Effector memory CD8-positive, alpha-beta T cell (primary cell): ENCODE measurements at places on chromosomes 1 and 21.

- DNase-seq = no peak
These were observed 2.3 kb downstream of the FGR start for GRCh38 chr1:27632387-27633297.

GRCh38 chr1:67743072-67743725, 58.2 kb downstream of the GADD45A start:
- DNase-seq = no peak

DNA sequence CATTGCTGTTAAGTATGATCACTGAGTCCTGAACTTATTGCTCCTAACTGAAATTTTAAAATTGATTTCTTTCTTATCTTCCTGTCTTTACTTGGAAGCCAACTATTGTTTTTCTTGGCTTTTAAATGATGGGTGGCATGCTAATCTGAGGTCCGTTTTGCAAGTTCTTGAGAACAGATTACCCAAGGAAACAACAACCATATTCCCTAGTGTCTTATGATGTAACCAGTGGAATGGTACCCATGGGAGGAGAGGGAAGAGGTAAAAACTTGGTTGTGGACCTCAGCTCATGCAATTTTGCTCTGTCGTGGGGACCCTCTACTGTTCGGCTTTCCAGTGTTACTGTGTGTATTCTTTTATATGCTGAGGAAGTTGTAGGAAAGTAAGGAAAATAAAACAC, 454.8 kb upstream of the ADAMTS5 start:
- no peak for DNase-seq

GRCh38 chr1:54310439-54311328, 95.5 kb downstream of the SSBP3 start:
- no peak for DNase-seq

DNA sequence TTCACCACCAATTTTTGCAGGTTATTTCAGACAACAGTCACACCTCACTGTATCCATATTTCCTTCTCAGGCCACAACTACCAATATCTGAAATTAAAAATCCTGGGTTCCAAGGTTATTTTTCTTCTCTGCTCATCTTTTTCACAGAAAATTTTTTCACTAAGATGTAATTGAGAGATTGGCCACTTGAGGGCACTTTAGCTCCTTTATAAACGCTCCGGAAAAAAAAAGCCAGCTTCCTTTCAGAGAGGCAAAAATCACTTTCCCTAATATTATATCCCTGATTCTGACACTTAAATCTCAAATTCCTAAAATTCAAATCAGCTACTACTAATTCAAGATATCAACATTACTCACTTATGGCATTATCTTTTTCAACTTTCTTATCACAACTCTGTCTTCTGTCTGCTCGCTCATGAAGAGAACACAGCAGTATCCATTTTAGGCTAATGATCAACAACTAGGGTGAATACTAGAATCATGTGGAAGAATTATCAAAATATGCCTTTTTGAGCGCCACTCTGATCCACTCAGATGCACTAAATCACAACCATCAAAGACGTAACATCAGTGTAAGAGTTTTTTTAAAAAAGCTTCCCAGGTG, 101.4 kb upstream of the RGS1 start:
- DNase-seq = peak; percentile 33

- DNase-seq = no peak
These were observed 86.2 kb downstream of the KCND3 start for GRCh38 chr1:111903148-111903870.

GRCh38 chr1:39205102-39205780, 746 bp downstream of the MACF1 start:
- DNase-seq = no peak
